ENCODE measurements at places on chromosomes 1 and 21. TPM values are rescaled to one million over a fixed set of nuclear protein-coding genes. Genes with fewer than 3 reads are reported as not detected.

PROK1 gene
- not detected for total RNA-seq

KCNT2 gene
- 0.38 TPM for total RNA-seq

FHAD1 gene
- total RNA-seq = 0.13 TPM

MR1 gene
- total RNA-seq = 23.8 TPM

GCSAML gene
- total RNA-seq = not detected

GJA8 gene
- total RNA-seq = not detected

TFF3 gene
- total RNA-seq = 0.64 TPM

SH3BGRL3 gene
- total RNA-seq = 14.5 TPM

AK5 gene
- not detected for total RNA-seq

EFNA3 gene
- total RNA-seq = 11.9 TPM

GRCh38 chr1:83978056-83978455 is 20.9 kb downstream of the TTLL7 start:
- no peak for DNase-seq

DNA sequence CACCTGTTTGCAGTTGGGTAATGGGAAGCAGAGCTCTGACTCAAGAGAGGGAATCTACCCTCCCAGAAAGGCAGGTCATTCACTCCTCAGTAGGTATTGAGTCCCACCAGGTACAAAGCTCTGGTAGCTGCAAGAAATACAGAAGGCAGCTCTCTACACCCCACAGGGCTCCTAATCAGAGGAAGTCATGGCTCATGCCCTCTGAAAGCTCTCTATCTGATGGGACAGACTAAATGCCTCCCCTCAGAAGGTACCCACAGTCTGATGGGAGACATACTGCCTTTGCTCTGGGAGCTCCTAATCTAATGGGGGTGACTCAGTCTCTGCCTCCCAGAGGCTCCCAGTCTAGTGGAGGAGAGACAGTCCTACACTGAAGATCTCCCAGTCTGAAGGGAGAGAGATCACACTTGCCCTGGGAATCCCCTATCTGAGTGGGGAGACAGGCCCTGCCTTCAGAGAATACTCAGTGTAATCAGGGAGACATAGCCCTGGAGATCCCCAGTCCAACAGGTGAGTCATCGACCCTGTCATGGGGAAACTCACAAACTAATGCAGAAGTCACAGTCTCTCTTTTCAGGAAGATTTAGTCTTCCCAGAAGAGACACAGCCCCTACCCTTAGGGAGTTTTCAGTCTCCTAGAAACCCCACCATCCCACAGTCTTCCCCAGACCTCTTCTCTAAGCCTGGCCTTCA is 23.7 kb downstream of the CAMK1G start:
- DNase-seq = peak; percentile 93

DNA sequence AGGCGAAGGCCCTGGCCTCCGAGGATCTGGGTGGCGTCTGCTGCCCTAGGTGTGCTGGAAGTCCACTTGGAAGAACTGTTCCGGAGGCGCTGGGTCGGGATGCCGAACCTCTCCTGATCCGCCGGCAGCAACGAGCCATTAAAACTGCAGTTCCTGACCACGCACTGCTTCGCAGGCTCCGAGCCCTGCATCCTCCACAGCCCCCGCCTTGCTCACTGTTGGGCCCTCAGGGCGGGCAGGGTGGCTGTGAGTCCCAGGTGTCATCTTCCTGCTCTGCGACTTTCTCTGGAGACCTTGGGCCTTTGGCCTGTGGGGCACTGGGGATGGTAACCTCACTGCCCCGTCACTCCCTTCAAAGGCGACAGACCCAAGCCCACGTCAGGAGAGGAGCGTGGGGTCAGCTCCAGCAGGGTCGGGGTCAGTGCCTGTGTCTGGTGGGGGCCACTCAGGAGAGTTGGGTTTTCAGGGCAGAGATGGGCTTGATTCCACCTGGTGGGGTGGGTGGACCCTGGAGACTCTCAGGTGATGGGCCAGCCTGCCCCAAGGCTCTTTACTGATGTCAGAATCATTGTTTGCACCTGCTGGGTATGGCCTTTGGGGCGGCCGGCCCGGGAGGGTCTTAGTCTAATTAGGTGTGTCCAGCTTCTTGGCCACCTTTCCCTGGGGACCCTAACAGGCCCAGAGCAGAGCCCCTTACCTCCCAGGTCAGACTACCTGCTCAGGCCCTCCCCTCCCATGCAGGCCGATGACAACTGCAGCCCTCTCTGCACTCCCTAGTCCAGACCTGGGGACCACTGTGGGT is 3.1 kb downstream of the PRXL2B start:
- DNase-seq = no peak

DNA sequence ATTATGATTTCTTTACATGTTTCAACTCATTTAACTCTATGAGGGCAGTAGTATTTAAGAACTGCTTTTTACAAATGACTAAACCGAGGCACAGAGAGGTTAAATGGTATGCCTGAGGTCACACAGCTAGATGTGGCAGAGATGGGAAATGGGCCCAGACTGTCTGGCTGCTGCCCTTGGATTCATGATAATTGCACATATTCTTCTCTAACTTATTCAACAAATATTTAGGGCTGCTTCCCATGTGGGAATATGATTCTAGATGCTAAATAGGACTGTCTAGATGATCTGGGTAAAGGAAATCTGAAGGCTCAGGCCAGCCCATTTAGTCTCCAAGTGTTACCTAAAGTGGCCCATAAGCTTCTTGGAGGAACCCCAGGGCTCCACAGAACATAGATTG is 26.2 kb downstream of the C8A start:
- no peak for DNase-seq

- no peak for DNase-seq
These were observed 235.5 kb upstream of the SGIP1 start for GRCh38 chr1:66298464-66298863.

DNA sequence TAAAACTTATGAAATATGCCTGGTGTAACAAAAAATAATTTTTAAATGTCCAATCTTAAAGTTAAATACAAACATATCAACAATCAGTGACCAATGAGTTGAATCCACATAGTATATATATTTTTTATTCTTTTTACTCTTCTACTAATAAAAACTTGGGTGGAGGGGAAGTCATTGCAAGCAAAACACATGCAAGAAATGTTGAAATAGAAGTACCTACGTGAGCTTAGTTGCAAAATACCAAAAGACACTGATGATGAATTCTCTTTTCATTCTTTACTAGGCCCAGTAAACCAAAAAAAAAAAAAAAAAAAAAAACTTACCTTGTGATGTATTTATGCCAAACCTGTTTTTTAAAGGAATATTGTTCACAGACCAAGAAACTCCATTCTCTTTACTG is 26.4 kb upstream of the PLA2G4A start:
- no peak for DNase-seq

- DNase-seq = no peak
These were observed 559.8 kb upstream of the USP24 start for GRCh38 chr1:55775007-55775406.

DNA sequence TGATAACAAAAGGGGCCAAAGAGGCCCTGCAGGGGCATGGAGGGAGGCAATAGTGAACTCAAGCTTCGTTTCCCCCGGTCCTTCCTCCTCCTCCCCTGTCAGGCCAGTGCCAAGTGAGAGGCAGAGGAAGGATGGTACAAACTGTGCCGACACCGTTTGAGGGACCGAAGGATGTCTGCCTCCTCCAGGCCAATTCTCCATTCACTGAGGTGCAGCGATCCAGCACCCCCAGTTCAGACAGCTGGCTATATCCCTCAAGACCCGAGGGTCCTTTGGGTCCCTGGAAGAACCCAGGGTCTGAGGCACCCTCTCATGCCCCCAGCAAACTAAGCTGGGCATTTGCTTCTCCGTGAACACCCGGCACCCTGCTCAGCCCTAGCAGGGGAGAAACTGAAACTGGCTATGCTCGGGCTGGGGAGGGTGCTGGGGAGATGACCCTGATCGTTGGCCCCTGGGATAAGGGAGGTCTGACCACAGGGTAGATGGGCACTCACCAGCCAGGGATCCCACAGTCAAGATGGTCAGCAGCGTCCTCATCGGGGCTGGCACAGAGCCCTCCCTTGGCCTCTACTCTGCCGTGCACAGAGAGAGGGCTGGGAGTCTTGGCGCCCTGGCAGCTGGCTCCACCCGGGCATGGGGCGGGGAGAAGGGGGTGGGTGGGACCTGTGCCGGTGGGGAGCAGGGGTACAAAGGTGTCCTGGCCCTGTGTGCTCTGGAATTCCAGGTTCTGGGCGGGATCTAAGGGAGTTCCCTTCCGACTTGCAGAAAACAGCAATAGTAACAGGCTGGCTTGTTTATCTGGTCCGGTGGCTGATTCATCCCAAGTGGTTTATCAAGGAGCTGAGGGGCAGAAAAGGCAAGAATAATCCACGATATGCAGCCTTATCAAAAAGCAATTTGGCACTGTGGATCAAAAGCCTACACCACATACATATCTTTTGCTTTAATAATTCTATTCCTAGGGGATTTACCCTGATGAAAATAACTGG is at the start of gene IL22RA1:
Gene IL22RA1, minus strand, starts transcription at position 595 of the 989 bp plus-strand sequence. Its CDS starts 58 bp downstream, at position 537.
- peak; percentile 82 for DNase-seq

DNA sequence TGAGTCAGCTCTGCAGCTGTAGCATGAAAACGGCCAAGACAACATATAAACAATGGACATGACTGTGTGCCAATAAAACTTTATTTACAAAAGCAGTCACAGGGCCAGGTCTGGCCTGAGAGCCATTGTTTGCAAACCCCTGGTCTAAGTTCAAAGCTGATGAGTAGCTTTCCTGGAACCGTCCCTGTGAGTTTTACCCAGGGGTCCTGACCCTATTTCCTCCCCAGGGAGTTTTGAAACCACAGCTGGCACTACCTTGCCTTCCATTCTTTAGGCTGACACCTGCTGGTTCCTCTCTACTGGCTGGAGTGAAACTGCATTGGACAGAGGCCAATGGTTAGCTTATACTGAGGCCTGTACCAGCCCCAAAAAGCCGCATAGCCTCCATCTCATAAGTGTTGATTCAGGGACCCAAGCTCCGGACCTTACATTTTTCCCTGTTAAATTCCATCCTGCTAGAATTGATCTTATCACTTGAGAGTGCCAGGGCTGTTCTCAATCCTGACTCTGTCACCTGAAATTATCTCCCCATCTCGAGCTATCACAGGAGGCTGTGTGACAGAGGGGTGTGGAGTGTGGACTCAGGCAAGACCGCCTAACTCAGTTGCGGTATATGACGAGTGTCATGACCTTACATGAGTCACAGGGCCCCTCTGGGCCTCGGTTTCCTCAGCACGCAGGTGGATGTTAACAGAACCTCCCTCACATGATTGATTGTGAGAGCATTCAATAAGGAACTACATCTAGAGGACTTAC is 343.6 kb downstream of the NPHP4 start:
- DNase-seq = peak; percentile 36

- DNase-seq = peak; percentile 100
These were observed 12.5 kb upstream of the ATF3 start for GRCh38 chr1:212595787-212596714.

DNA sequence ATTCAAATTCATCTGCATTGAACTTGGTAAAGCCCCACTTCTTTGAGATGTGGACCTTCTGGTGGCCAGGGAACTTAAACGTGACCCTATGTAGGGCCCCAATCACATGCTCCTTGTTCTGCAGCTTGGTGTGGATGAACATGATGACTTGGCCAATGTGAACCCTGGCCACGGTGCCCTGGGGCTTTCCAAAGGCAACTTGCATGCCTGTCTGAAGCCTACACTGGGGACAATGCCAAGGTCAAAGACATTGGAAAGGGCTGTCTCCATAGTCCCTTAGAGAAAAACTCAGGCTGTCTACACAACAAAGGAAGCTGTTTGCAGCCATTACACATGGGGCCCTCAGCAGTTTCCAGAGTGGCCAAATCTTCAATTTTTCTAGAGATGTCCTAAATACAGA is 8.9 kb upstream of the VPS13D start:
- no peak for DNase-seq

- DNase-seq = no peak
These were observed 6.0 kb downstream of the TXNIP start for GRCh38 chr1:145990249-145990855.

DNA sequence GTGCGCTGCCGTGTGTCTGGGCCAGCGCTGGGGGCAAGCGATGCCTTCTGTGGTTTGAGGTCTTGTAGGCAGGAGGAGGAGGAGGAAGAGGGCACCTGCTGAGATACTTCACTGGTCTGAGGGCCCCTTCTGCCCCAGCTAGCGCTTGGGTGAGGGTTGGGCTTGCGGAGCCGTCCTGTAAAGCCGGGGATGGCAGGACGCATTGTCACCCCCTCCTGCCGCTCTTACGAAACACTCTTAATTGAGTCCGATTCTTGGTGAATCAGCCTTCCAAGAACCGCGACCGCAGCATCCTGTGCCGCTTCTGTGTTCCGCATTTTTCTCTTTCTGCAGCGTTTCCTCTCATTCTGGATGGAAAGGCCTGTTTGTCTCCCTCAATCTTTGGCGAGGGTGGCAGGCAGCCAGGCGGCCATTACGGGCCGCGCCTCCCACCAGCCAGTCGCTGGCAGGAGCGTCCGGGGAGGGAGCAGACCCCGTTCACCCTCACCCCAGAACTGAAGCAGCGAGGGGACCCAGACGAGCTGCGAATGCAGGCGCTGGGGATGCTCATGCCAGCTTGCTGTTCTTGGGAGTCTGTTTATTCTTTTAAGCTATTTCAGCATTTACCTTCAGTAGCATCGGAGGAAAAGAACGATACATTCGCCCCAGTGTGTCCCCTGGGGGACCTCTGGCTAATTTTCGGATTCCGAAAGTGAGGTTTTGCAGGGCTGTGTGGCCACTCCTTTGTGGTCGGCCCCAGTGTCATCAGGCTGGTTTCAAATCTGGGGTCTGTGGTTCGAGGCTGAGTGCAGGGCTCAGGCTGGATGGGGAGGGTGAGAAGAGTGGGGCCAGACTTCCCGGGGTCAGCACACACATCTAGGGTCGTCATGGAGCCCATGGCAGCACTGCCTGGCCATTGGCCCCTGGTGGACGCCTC is 62.7 kb downstream of the SKI start:
- DNase-seq = peak; percentile 83

DNA sequence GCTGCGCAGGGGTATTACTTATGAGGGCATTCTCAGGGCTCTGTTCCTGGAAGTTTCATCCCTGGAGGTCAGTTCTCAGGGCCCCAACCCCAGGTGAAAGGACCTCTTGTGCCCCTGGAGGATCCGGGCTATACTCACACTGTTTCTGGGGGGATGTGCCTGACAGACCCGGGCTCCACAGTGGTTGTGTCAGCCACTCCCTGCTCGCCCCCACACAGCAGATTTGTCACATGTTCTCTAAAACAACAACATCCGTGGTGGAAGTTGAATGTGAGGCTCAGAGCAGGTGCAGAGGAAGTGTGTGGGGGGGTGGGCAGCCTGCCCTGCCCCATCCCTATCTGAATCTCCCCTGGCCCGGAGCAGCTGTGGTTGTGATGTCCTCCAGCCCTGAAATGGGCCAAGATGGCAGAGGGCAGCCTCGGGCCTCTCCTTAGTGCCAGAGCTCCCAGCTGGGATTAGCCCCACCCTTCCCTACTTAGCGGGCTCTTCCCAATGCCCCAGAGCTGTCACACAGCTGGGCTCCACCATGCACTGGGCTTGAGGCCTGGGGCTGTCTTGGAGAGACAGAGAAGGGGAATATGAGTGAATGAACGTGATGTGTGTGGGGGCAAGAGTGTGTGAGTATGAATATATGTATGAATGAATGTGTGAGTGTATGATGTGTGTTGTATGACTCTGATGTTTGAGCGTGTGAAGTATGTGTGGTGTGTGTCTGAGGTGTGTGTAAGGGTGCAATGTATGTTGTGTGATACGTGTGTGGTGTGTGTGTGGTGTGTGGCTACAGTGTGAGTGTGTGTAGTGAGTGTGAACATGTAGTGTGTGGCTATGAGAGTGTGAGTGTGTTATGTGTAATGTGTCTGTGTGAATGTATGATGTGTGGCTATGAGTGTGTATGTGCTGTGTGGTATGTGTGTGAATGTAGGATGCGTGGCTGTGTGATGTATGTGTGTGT is 1.5 kb upstream of the FCMR start:
- no peak for DNase-seq

- DNase-seq = no peak
These were observed 802 bp downstream of the CYP4X1 start for GRCh38 chr1:47024141-47024801.

GRCh38 chr1:75135573-75136194 is 1.5 kb downstream of the LHX8 start:
- no peak for DNase-seq
